NCI-H2029 treated with DMSO at 0.1 percent for 48 hours (cell line): ENCODE measurements at places on chromosomes 4 and X.

DNA sequence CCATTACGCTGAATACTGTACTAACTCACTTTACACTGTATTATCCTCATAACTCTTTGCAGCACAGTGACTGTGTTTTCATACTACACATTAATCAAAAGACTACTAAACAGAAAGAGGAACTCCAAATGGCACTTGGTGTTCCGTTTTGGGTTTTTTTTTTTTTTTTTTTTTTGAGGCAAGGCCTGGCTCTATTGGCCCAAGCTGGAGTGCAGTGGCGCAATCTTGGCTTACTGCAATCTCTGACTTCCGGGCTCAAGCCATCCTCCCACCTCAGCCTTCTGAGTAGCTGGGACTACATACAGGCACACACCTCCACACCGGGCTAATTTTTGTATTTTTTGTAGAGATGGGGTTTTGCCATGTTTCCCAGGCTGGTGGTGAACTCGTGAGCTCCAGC is 10.7 kb downstream of the KLHL8 start:
- DNase-seq: no peak

GRCh38 chr4:56755901-56756300 is 65.6 kb downstream of the SPINK2 start:
- DNase-seq: no peak

DNA sequence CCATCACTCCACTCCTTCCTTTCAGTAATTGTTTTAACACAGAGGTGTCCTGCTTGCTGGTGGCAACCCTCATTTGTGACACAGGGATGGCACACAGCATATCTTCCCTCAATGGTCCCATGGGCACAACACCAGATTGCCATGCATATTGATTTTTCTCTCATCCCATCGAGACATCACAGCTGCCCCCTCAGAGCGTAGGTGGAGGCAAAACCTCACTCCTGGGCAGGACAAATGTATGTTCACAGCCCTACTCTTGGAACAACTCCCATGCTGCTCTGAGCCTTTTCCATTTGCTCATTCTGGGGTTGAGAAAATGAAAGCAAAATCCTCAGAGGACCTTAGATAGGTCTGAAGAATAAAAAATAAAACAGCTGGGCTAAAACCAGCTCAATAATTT is 172.2 kb downstream of the GABRB1 start:
- no peak for DNase-seq

- DNase-seq: no peak
Measured at GRCh38 chr4:180706766-180707165, 1536.4 kb upstream of the TENM3 start.

- no peak for DNase-seq
Measured at GRCh38 chrX:85084770-85085393, 81.2 kb downstream of the APOOL start.

- no peak for DNase-seq
Measured at GRCh38 chr4:89336818-89337420, 29.3 kb upstream of the GPRIN3 start.

DNA sequence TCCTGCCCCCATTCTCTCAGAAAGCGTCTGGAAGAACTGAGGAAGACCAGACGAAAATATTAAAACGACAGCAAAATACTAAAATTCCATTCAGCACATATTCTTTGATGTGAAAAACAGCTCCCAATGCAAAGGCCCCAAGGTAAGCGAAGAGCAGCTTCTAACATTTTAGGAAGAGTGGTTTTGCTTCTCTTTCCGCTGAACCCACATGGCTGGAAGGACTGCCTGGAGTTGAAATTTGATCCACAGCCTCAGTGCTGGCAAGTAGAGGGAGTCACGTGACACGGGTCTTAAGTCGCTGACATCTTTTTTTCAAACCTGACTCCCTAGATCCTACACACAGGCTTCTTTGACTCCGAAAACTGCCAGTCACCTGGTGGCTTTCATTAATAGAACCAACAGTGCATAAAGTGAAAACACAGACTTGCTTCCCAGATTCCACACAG is at the start of gene FAM13A:
Gene FAM13A (minus strand): TSS at position 233 of the 446 bp plus-strand sequence. CDS start 221 bp downstream, at position 12.
- peak; percentile 97 for DNase-seq

DNA sequence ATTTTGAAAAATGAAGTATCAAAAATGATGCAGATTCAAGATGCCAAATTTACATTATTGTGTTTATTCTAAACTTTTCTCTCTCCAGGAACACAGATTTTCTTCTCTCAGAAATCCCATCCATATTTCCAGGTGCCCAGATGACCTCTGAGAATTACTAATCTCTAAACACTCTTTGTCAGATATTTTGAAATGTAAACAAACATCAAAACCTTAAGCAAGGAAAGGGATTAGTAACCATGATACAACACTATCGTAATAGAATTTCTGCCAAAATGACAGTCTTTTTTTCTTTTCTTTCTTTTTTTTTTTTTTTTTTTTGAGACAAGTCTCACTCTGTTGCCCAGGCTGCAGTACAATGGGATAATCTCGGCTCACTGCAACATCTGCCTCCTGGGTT is 76.7 kb downstream of the PDS5A start:
- no peak for DNase-seq

GRCh38 chr4:122533841-122534240 is 77.3 kb upstream of the IL2 start:
- DNase-seq: no peak

- DNase-seq: no peak
Measured at GRCh38 chr4:4455210-4455865, 68.4 kb downstream of the NSG1 start.
